ENCODE measurements at places on chromosomes 12 and 14.

- peak; percentile 53 for DNase-seq
Measured at GRCh38 chr12:6827437-6827911, 733 bp upstream of the P3H3 start.

GRCh38 chr12:132520421-132521199 is 30.7 kb downstream of the FBRSL1 start:
- DNase-seq, result no peak

DNA sequence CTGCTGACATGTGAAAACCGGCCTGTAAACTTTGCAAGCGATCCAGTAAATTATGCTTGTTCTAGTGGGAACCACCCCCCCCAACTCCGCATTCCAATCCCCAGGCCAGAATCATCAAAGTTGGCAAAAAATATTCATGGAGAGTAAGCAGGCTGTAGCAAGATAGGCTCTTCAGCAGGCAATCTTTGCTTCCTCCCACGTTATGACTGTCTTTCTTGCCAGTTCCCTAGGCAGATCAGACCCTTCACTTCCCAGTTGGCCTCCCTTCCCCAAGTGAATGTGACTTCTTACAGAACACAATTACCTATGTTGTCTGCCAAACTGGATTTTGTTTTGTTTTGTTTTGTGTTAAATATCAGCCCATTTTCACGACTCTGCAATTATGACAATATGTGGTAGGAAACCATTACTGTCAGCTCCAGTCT is 1.2 kb upstream of the PTGER2 start:
- no peak for DNase-seq

- DNase-seq, result no peak
Measured at GRCh38 chr12:100208834-100209233, 8.2 kb downstream of the ACTR6 start.

- DNase-seq, result no peak
Measured at GRCh38 chr14:91780452-91780851, 48.6 kb upstream of the CATSPERB start.

DNA sequence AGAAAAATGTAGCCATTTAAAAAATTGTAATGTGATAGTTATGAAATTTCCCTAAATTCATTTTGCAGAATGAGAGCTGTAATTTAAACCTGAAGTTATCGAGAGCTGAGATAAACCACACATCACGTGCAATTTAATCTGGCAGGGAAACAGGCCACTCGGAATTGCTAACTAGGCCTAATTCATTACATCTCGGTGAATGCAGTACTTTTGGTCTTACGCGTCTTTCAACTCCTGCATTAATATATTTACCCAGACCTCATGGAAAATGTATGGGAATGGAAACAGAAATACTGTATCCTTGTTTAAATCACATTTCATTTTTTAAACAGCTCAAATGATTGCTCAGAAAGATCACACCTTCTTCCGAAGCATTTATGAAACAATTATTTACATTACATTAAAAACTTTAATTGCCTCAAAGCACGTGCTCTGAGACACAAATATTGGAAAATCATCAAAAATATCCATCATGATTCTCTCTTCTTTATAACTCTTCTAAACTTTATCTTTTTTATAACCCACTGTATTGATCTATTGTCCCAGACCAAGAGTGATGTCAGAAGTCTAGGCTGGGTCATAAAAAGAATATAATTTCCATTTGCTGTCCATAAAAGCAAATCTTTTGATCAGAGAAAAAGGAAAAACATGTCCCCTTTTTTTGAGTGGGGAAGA is 111.7 kb upstream of the MYL2 start:
- no peak for DNase-seq

DNA sequence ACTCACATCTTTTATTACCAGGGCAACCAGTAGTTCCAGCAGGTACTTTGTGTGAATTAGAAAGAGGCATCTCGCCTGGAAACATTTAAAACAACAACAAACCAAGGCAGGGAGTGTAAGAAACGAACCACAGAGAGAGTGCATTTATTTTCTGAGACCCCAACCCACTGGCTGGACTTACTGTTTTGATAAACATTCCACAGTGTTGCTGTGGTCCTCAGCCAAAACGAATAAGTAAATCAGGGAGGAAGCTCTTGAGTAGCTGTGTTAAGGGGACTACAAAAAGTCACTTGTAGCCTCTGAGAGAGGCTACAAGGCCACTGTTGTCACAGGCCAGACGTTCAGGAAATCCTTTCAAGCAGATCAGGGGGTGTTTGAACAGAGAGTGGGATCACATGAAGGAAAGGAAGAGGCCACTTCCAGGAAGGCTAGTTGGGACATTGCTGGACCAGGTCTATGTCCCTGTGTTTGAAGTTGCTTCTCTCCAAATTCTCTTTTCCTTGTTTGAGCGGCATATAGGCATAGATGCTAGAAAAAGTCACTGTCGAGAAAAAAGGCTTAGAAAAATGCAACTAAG is 33.8 kb downstream of the DMAC2L start:
- DNase-seq, result no peak

- no peak for DNase-seq
Measured at GRCh38 chr12:104756901-104757300, 201.2 kb downstream of the SLC41A2 start.

DNA sequence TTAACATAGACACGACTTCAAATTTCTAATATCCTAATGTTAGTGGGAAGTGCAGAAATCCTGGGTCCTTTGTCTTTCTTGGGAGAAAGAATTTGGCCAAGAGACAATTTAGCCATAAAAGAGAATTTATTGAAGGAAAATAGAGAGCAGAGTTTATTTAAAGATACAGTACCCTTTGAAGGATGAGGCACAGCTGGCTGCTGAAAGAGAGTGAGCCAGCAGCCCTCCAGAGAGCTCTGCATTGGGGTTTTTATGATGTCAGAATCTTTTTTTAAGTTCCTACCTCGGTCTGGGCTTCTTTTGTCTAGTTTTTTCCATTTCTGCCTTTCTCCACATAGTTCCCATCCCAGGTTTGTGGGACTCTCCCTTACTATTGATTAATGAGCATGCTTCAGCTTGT is 37.5 kb downstream of the CCER1 start:
- DNase-seq, result no peak

DNA sequence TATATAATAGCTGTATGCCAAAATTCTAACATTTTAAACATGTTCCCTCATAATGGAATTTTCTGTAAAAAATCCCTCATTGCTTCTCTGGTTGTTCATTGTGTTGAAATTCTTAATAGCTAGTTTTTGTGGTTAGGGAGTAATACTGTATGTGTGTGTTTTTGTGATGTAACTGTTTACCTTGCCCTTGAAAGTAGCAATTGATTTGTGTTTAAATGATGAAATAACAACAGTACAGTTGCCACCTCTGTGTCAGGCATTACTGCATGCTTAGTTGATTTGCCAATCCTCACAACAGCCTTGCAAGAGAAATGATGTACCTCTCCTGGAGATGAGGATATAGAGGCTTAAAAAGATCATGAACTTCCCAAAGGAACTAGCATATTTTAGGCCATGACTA is 94.9 kb downstream of the DAAM1 start:
- no peak for DNase-seq

DNA sequence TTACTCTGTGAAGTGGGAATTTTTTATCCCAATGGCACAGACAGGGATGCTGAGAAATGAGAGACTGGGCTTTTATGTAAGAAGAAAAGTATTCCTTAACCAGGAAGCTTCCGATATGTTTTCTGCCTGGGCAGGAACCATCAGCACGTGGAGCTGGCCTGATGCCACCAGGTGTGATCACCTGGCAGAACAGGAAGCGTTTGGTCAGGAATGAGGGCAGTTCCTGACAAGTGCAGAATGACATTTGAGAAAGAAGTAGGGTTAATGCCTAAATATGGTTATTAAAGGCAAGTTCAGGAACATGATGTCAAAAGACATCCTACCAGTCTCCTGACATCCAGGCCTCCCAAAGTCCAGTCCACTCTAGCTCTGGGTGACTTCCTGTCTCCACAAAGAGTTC is 210.3 kb downstream of the NUAK1 start:
- no peak for DNase-seq

- peak; percentile 35 for DNase-seq
Measured at GRCh38 chr12:70609739-70610491, 27.3 kb downstream of the PTPRB start.

GRCh38 chr12:89892436-89892835 is 183.8 kb upstream of the ATP2B1 start:
- DNase-seq, result no peak

DNA sequence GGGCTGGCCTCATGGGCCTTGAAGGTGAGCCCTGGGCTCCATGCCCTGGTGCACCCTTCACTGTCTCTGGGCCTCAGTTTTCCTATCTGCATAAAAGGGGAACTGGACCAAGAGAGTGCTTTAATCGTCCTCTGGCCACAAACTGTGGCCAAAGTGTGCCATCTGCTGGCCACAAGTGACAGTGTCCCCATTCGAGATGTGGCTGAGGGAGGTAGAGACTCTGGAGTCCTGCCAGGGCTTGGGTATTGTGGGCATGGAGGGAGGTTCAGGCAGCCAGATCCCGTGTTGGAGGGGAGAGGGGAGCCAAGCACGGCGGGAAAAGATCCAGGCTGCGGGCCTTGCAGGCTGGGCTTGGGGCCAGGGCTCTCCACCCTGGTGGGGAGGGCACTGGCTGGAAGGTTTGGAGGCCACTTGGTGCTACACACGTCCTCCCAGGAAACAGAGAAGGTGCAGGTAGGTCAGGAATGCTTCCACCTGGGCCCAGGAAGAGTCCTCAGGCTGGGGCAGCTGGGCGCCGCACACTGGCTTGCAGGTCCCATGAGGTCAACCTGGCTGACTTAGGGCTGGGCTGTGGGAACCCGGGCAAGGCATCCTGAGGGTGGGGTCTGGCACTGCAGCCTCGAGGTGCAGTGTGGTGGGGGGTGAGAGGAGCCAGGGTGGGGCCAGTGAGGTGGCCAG is 7.3 kb upstream of the KIF26A start:
- DNase-seq, result peak; percentile 42

GRCh38 chr12:118033323-118033722 is 16.8 kb downstream of the RFC5 start:
- DNase-seq, result no peak

GRCh38 chr12:132322206-132323132 is 6.9 kb downstream of the GALNT9 start:
- DNase-seq, result no peak

GRCh38 chr14:21405097-21405496 is 21.3 kb upstream of the SUPT16H start:
- no peak for DNase-seq

DNA sequence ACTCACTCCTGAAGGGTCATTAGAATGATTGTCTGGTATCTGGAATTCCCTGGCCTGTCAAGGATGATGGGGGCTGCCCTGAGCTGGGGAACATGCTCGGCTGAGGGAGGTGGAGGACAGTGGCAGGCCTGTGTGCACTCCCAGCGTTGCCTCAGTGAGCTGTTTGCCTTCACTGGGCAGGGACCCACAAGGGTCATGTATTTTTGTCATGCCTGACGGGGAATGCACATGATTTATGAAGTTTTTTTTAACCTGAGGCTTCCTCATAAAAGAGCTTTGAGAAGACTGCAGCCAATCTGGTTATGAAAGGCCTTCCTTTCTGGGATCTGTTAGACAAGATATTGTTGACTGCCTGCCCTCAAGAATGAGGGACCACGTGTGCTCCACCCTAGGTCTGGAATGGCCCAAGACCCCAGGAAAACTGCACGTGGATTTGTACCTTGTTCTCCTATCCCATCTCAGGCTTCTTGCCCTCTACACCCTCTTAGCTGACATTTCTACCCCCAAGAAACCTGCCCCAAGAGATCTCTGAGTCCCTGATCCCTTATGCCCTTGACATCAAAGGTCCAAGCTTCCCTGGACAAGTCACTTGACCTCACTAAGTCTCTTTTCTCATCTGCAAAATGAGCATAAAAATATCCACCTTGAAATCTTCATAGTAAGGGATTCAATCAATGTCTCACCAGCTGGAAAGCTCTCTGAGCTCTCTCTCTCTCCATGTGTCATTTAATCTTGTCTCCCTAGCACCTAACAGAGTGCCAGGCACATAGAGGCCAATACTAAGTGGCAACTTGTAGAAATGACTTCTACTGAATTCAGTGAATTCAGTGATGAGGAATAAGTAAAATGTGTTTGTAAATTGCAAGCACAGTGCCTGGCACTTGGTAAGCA is 24.5 kb upstream of the COL2A1 start:
- DNase-seq, result no peak

Measured in germinal center (tissue), 1 donor.